Left ventricle myocardium inferior (tissue), 1 donor: ENCODE measurements at places on chromosomes 13 and 19.

- no peak for DNase-seq
These were observed 59.5 kb downstream of the ARHGEF18 start for GRCh38 chr19:7408251-7408650.

DNA sequence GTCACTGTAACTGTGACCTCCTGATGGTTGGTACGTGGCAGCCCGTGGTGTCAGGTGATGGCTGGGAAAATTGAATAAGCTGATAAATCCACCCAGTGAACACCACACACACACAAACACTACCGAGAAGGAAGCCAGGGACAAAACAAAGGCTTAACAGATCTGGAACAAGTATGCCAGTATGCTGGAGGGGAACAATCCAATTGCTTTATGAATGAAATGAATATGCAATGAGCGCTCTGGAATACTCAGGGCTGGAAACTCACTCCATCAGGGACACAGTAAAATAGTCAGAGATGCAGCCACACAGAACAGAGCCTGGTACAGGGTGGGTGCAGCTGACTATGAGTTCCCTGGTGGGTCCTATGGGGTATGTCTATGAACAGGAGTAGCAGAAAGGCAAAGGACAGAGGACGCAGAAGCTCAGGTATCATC lies 16.7 kb downstream of the TMTC4 start:
- DNase-seq = no peak

DNA sequence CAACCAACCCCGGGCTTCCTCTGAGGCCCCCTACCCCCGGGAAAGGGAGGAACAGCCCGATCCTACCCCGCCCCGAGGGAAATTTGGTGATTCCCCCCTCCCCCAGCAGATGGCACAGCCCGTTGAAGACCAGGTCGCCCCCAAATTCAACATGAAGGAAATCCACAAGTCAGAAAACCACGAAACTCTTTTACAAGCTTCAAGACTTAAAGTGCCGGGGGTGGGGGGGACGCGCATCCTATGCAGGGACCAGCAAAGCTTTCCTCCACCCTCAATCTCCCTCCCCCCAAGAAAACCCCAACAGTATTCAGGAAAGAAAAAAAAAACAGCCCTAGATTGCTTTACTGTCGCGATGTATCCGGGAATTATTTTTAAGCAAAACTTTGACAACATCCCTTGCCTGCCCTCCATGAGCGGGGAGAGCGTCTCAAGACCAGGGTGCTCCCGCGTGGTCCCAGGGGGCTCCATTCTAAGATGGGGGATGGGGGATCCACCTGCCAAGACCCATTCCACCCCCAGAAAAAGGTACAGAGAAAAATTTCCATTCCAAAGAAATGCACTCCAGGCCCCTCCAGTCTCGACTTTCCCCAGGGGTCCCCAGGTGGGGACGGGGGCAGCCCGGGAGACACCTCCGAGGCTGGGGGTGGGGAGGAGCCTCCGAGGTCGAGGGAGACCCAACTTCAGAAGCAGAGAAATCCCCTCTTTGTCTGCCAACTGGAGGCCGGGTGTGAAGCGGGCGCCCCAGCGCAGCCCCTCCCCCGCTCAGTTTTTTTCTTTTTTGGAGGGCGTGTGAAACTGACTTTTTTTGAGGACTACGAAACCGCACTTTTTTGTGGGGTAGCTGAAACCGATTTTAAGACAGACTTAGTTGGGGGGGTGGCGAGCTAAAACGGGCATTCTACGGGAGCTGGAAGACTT lies 1.5 kb downstream of the TCF3 start:
- DNase-seq = no peak

- no peak for DNase-seq
These were observed 23.4 kb downstream of the MBD3L2B start for GRCh38 chr19:6997679-6998445.

GRCh38 chr19:53091413-53092254 lies 11.6 kb downstream of the ZNF160 start:
- no peak for DNase-seq

DNA sequence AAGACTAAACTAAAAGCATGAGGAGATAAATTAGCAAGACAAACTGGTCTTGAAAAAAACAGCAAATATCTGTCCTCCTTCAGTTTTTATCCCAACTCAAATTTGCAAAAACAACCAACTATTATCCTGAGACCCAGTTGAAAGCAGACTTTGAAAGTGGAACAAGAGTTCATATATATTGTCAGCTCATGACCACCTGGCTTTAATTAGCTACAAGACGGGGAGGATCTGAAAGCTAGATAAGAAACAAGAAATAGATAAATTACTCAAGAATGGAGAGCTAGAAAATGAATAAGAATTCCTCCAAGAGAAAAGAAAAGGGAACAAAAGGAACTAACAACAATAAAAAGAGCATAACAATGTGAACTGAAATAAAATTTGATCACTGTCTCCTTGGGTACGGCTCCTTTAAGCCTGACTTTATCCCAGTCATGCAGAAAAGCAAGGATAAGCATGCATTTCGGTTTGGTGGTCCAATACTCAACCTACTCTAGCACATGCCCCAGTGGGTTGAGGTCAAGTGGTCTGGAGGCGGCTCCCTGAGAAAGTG lies 246.9 kb downstream of the DCLK1 start:
- DNase-seq = no peak

DNA sequence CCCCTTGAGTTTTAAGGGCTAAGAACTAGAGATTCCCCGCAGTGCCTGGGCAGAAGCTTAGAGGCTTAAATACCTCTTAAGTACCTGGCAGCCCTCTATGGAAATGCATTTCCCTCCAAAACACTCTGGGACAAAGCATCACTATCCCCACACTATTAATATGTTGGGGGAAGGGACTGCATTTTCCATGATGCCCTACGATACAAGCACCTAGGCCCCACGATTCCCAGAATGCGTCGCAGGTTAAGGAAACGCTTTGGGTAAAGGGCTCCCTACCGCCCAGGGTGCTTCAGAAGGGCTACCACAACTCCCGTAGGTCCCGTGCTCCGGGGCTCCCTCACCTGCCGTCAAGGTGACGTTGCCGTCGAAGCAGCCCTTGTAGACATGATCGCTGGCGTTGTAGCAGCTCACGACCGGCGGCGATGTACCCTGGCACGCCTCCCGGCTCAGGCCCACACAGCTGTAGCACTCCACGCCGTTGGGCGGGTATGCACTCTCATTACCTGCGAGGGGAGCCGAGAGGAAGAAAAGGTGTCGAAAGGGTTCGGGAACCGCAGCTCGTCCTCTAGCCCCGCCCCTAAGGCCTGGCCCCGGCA lies 2.5 kb downstream of the LYPD3 start:
- DNase-seq = no peak
